ENCODE measurements at places on chromosomes 7 and 10.

GRCh38 chr10:47414752-47415519 is 30.8 kb upstream of the ZNF488 start:
- no peak for DNase-seq

DNA sequence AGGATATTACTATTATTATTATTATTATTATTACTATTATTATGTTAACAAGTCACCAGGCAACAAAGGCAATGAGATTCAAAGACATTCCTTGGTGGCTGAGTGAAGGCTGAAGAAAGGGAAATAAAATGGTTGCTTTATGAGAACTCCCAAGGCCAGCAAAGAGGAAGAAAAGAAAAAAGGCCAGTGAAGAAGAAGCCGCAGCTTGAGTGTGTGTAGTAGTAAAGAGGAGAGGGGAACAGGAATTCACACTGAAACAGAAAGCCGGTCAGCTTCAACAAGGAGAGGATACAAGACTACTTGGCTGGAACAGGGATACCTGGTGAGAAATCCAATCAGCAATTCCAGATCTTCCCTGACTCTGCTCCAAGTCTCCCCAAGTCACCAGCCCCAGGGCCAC is 42.4 kb downstream of the PLXNA4 start:
- no peak for DNase-seq

DNA sequence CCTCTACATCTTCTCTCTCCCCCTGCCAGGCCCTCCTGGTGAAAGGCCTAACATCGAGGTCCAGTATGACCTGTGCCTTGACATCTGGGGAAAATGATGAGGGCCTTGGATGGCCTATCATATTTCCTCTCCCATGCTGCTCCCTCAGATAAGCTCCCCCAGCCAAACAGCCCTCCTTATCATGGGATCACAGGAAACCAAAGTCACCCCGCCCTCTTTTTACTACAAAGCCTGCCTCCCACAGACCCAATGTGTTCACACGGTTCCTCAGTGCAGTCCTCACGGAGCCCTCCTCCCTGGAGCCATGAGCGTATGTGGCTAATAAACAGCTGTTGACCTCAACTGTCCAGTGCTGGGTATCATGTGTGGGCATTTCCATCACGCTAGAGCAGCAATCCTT is 32.0 kb downstream of the C10orf90 start:
- DNase-seq, result no peak

- no peak for DNase-seq
Measured at GRCh38 chr7:67022511-67022910, 25.9 kb downstream of the TYW1 start.

DNA sequence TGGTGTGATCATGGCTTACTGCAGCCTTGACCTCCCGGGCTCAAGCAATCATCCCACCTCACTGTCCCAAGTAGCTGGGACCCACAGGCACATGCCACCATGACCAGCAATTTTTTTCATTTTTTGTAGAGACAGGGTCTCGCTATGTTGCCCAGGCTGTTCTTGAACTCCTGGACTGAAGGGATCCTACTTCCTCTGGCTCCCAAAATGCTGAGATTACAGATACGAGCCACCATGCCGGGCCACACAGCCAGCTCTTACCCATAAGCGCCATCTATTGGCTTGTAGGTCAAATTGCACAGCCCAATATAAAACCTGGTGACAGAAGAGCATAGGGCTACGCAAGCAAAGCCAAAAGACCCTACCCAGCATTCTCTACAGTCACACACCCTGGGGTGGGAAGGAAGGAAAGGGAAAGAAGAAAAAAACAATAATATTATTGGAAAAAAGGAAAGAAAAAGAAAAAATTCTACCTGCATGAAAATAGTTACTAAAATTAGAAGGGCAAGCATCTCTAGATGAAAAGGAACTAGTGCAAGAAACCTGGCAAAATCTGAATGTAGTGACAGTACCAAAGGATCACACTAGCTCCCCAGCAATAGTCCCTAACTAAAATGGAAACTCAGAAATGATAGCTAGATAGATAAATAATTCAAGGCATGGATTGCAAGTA is 29.4 kb upstream of the AMPH start:
- peak; percentile 6 for DNase-seq

- no peak for DNase-seq
Measured at GRCh38 chr10:84158061-84158460, 15.5 kb upstream of the GPR15LG start.

GRCh38 chr10:132948351-132948750 is 6.0 kb upstream of the CFAP46 start:
- no peak for DNase-seq

GRCh38 chr10:74117738-74118137 is 32.9 kb downstream of the AP3M1 start:
- DNase-seq, result no peak

DNA sequence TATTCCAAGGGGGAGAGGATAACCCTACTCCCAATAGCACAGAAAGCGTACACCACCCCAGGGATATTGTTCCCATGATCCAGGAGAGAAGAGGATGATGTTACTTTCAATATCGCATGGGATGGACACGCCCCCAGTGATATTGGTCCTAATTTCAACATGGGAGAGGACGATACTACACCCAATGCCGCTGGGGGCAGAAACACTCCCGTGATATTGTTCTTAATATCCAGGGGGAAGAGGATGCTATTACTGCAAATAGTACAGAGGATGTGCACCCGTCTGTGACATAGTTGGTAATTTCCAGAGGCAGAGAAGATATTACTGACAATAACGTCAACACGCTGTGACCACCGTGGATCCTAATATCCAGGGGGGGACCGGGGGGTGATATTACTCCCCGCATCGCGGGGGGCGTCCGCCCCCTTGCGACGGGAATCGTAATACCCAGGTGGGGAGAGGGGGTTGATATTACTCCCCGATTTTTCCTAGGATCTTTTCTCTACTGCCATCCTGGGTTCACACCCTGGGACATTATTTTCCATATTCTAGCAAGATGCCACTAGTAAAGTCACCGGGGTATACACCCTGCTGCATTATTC is 16.6 kb downstream of the MEIG1 start:
- no peak for DNase-seq

GRCh38 chr10:123502983-123503382 is 163.2 kb upstream of the GPR26 start:
- no peak for DNase-seq

DNA sequence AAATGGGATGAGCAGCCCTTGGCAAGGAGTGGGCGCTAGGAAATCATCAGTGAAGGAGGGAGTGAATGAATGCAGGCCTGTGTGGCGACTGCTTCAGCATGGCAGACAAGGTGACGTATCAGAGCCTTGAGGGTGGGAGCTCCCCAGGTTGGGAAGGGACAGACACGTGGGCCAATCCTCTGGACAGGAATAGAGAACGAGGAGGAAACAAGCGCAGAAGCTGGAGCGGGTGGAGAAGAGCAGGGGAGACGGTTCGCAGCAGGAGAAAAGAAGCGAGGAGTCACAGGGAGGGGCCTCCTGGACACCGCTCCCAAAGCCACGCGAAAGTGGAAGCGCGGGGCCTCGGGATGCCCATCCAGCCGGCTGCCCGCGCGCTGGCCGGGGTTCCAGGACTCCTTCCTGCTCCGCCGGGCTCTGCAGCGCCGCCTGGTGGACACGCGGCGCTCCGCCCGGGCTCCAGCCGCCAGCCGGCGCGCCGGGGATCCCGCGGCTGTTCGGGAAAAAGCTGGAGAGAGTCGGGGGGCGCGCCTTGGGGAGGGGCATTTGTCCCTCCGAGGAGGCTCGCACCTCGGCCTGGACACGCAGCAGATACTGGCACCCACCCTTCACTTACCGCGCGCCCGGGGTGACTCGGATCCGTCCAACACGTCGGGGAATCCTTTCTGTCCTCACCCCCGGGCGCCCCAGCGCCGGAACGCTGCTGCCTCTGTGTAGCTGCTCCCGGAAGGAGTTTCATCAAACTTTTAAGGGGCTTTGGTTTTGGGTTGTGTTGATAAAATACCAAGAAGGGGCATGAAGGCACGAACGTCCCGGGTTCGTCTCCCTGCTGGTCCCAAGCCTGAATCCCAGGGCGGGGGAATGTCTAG is 6.3 kb downstream of the ZNF503 start:
- no peak for DNase-seq

DNA sequence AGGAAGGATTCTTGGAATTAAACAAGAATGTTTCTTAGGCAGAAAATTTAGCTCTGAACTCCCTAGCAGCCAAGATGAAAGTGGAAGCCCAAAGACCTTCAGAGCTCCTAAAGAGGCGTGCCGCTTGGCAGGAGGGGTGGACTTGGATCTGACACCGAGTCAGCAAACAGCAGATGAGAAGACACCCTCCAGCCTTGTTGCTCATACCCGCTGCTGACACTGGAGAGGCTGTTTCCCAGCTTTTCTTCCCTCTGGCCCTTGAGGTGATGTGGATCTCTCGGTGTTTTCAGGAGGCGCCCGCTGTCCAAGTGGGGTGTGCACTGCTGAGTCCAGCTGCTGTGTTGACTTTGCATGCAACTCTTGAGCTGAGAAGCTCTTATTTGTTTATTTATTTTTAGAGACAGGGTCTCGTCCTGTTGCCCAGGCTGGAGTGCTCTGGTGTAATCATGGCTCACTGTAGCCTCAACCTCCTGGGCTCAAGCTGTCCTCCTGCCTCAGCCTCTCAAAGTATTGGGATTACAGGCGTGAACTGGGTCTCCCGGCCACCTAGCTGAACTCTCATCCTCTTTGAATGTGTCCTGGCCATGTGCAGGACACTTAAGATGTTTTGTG is 21.5 kb downstream of the SLC18A2 start:
- no peak for DNase-seq

GRCh38 chr10:102479651-102480050 is 22.9 kb downstream of the ACTR1A start:
- DNase-seq, result no peak

DNA sequence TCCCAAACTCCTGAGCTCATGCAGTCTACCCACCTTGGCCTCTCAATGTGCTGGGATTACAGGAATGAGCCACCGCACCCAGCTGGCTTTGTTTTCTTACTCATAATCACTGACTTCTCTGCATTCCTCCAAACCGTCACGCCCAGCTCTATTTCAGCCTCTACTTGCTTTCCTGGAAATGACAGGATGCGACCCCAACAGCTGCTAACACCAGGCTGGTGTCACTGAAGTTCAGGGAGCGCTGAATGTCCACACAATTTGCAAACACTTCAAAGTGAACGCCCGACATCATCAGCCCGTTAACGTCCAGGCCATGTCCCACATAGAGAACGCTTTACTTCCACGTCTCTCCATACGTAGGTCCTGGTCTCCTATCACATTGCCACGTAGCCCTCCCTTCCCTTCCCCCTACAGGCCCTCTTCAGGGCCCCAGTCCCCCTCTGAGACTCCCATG is 12.8 kb upstream of the PROSER2 start:
- DNase-seq, result no peak

DNA sequence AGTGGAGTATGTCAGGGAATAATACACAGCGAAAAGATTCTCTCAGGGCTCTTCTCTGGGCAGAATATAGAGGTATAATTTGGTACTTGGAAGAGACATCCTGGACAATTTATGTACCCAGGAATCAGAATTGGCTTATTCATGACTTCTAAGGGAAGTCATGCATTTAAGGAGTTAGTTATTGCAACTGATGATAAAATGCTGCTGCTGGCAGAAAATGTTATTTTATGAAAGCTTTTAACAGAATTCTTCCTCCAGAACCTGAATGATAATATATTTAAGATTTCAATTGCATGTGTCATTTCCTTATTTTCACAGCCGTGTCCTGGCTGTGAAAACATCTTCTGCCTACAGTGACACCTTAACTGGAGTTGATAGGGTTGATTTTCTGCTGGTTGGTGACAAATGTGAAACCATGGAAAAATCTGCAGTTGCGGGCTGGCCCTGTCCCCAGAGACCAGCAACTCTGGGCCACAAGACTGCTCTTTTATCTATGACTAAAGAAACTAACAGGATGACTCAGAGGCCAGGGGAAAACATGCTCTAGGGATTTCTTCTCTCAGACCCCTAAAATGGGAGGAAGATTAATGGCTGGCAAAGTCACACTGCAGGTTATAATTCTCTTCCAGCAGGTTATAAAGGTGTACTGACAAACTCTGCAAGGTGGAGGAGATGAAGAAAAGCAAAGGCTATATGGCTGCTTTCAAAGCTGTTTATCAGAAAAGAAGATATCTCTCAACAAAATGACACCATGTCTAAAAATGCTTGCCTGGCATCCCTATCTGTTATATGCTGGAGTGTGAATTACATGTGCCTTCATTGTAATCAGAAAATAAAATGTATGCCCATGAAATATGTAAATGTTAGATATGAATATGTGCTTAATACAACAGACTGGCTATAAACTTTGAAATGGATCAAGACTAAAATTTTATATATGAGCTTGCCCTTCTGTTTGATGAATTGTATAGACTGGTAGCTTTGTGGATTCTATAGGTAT is 12.1 kb upstream of the TRUB1 start:
- no peak for DNase-seq

DNA sequence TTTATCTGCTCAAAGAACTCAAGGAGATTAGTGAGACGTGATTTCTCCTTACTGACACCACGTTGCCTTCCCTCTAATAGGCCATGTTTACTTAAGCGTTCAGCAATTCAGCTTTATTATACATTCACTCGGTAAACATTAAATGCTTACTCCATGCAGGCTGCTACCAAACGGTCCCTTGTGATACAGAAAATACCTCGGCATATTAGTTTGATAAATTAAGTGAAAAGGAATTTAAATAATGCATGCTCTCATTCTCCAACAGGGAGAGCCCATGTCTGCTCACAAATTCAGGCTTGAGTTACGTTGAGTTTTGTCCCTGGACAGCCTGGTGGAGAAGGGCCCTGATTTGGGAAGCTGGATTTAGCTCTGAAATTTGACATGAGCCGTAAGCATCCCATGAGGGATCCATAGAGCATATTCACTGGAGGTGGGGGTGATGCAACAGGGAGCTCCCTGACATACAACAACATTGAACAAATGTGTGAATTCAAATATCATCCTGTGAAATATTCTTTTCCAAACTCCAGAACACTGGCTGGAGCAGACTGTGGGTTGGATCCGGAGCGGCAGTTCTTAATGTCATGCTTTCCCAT is 86.3 kb downstream of the TBXAS1 start:
- DNase-seq, result no peak

DNA sequence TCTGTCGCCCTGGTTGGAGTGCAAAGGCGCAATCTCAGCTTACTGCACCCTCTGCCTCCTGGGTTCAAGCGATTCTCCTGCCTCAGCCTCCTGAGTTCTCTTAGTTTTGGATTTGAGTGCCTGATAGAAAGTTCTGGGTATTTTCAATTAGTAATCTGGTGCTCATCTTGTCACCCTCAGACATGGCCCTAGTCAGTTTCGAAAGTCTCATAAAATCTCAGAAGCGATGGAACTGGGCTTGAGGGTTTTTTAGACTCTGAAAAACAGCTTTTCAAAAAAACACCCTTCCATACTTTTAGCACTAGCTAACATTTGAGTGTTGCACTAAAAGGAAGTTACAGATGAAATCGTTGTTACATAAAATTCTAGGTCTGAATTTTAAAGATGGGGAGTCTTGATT is 9.4 kb upstream of the PIP4K2A start:
- DNase-seq, result no peak

- no peak for DNase-seq
Measured at GRCh38 chr7:15279640-15280039, 282.2 kb downstream of the AGMO start.
